SK-N-MC (cell line): ENCODE measurements at places on chromosomes 1 and 21.

GRCh38 chr1:55399346-55399745, 184.2 kb upstream of the USP24 start:
- DNase-seq = no peak

DNA sequence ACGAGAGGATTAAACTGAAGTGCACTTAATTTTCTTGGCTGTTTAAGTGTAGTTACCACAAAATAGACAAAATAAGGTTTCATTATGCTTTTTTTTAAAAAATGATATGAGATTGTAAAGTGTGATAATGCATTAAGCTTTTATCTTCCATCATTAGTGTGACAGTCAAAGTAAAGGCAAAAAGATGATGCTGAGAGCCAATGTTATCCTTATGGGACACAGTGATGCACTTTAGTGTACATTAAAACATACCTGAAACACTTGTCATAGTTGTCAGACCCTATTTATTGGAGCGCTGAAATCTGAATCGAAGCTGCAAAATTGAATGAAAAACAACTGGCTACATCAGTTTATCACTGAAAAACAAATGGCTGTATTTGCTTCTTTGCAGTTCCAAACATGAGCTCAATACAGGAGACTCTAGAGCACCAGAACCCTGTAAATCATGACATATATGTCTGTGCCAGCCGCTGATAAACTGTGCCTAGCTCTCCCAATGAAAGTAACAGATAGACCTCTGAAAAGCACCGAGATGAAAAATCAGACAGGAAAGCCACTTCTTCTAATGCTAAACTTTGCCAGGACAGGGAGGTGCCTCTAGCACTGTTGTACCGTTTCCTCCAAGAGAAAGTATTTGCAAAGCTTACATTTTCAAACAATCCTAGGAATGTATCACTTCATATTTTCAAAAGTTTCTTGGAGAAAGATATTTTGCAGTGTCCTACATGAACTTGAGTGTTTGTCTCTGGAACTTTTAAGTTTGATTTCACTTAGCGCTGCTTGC, 120.7 kb upstream of the TMPRSS15 start:
- no peak for DNase-seq

DNA sequence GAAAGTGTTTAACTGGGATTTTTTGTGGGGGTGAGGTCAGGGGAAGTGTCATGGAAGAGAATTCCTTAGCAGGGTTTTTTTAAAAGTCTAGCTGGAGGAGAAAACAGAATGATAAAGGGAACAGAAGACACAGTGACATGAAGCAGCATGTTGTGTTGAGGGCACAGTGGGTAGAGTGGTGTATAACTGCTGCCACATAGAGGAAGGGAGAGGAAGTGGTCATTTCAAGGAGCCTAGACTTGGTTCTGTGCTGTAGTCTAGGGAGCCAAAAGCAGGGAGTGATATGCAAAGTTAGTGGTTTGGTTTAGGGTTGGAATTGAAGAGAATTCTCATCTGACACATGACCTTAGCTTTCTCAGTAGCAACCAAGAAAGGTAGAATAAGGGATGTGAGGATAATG, 10.2 kb downstream of the EEIG2 start:
- DNase-seq = no peak

DNA sequence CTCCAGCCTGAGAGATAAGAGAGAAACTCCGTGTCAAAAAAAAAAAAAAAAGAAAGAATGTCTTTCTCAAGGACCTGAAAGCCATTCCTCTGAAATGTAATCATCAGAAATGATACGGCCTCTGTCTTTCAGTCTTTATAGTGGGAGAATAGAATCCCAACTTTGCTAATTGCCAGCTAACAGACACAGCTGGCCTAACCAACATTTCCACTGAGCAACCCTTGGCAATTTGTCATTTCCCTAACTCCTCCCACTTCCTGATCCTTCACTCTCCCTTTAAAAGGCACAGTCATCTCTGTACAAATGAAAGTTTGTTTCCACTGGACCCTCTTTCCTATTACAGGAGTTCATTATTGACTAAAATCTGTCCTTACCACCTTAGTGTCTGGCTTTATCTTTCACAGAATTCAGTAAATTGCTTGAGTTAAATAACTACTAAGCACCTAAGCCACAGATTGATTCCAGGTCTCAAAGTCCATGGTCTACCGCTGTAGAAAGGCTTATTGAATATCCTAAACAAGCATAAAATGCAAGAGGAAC, 4.3 kb upstream of the CBR1 start:
- no peak for DNase-seq

GRCh38 chr1:171266930-171267329, 18.6 kb downstream of the FMO1 start:
- no peak for DNase-seq
